ENCODE measurements at places on chromosomes 13 and 19.

DNA sequence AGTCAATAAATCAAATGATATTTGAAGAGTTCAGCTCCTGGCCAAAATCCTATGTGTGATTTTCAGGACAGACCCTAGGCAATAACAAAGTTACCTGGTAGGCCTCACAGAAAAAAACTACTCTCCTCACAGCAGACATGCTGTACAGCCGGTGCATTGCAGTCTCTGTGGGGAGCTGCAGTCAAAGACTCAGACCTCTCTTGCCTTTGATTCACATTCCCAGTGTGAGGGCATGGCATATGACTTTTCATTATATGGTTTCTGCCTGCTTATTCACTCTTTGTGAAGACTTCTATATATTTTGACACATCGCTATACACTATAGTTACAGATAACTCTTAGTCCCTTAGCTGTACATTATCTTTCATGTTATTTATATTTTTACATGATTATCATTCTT lies 2684.3 kb upstream of the PCDH20 start:
- DNase-seq, result no peak

- DNase-seq, result no peak
Observed at GRCh38 chr19:30071871-30072270, 129.8 kb downstream of the URI1 start.

DNA sequence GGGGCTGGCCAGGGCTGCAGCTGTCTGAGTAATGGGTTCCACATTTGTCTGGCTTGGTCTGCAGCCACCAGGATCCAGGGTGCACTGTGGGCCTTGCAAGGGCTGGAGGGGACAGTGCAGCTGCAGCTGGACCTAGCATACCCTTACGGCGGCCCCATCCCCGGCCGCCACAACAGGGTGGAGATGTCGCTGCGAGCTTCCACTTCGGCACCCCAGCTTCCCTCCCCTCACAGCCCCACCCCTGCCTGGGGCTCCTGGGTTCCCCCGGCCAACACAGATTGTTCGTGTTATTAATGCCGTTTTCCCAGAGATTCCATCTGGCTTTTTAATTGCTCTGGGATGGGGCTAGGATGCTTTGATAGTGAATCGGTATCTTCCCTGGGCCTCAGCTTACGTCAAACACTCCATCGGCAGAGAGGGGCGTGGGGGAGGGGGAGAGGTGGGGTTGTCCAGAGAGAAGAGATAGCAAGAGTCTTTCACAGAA lies 5.8 kb downstream of the CEBPA start:
- DNase-seq, result no peak

- peak; percentile 57 for DNase-seq
Observed at GRCh38 chr13:19586904-19587634, 25.7 kb upstream of the TPTE2 start.

DNA sequence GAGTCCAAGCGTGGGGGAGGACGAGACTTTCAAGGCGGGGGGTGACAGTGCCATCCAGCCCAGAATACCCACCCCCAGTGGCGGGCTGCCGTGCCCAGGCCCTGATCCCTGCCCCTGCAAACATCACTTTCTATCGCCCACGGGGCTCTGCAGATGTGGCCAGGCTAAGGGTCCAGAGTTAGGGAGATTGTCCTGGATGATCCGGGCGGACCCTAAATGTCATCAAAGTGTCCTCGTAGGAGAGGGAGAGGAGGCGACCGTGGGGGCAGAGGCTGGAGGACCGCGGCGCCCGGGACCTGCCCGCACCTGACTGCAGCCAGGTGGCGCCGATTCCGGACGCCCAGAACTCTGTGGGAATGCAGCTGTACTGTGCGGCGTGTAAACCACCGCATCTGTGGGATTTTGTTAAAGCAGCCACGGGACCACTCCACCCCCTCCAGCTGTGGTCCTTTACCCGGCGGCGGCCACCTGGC lies 32.4 kb downstream of the GJA3 start:
- DNase-seq, result no peak

- DNase-seq, result no peak
Observed at GRCh38 chr19:14354445-14354844, 26.8 kb upstream of the ADGRE5 start.

GRCh38 chr19:16113727-16114126 lies 2.0 kb downstream of the RAB8A start:
- no peak for DNase-seq

GRCh38 chr13:31862828-31863227 lies 123.5 kb downstream of the RXFP2 start:
- DNase-seq, result no peak

GRCh38 chr19:55265723-55266386 lies 7.0 kb upstream of the PPP6R1 start:
- no peak for DNase-seq

DNA sequence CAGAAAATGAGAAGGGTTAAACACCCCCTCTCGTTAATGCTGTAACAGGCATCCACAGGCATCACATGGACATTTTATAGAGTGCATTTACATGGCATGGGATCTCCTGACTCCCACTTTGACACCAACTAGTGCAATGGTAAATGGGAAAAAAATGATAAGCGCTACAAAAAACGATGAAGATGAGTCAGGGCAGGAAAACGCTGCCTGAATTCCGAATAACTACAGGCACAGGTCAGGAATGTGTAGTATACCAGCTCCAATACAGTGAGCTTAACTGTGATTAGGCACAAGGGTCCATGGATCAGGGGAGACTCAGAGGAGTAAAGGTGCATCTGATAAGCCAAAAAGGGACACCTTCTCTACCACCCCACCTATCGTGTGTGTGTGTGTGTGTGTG lies 223.6 kb downstream of the FOXO1 start:
- no peak for DNase-seq

GRCh38 chr19:7863971-7864689 lies 10.1 kb downstream of the PRR36 start:
- DNase-seq, result no peak

Data from foreskin melanocyte (primary cell).